ENCODE measurements at places on chromosomes 3 and 15.

- no peak for DNase-seq
These were observed 28.0 kb downstream of the ARHGAP31 start for GRCh38 chr3:119322021-119322834.

- no peak for DNase-seq
These were observed 817.6 kb upstream of the CFAP20DC start for GRCh38 chr3:59867185-59868002.

DNA sequence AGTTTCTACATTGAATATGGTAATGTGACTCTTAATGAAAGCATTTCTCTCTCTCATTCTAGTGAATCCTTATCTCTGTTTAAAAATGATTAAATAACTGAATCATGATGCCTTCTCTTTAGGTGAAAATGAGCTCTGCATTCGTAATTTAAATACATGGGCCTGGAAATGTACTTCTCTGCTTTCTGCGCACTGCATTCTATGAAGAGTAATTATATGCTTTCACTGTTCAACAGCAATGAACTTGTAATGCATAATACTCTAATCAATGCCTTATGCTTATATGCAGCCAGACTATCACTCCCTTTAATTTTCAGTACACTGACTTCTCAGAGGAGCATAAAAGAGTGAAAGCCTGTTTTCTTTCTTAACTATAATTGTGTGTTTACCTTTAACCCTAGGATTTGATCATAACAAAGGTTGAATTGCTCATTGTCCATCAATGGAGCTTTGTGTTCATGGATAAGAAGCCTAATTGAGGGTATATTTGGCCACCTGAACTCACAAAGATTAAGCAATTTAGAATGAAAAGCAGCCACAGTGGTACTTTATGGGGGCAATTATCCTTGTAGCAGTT is 330.8 kb upstream of the PDZRN3 start:
- no peak for DNase-seq

GRCh38 chr15:57496946-57497869 is 94.5 kb upstream of the MYZAP start:
- no peak for DNase-seq

DNA sequence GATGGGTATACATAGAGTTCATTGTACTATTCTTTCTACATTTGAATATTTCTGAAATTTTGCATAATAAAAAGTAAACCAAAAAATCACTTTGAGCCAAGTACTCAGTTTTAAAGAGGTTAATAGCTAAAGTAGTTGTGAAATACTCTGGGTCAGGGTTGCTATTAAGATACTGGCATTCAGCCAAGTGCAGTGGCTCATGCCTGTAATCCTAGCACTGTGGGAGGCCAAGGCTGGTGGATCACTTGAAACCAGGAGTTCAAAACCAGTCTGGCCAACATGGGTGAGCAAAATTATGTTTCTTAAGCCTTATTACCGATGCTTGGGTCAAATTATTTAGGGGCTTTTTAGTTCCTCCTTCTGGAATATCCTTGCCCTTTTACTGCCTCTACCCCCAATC is 122.0 kb upstream of the MELTF start:
- DNase-seq = no peak

DNA sequence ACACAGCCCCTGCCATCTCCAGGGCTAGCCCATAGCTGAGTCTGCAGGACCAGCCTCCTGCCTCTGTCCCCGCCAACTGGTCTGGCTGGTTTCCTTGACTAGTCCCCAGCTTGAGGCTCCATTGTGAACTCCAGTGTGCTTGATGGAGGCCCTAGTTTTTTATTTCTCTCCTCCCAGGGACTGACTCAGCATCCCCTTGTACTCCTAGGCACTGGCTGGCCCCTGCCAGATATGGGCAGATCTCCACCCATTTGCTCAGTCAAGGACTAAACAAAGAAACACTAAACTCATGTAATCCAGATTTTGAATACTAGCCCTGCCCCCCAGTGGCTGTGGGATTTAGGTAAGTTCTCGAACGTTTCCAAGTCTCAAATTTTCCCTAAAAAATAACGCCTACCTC is 415.4 kb upstream of the RORA start:
- DNase-seq = no peak

GRCh38 chr15:49589030-49589429 is 31.6 kb downstream of the FAM227B start:
- no peak for DNase-seq

GRCh38 chr3:140568842-140569520 is 108.9 kb upstream of the TRIM42 start:
- DNase-seq = no peak

- no peak for DNase-seq
These were observed 149.5 kb downstream of the ALDH1A2 start for GRCh38 chr15:57915827-57916531.

DNA sequence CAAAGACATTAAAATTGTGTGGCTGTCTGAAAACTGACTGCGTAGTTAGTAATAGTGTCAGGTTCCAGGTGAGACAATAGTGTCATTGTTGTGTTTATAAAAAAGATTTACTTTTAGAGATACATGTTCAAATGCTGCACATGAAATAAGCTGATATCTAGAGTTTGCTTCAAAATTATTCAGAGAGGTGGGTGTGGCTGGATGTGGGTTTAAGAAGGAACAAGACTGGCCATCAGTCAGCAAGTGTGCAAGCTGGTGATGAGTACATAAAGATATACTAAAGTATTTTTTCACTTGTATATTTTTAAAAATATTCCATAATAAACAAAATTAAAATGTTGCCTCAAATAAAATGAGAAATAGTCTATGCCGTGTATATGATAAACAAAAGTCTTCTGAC is 190.6 kb downstream of the ARRDC4 start:
- no peak for DNase-seq

DNA sequence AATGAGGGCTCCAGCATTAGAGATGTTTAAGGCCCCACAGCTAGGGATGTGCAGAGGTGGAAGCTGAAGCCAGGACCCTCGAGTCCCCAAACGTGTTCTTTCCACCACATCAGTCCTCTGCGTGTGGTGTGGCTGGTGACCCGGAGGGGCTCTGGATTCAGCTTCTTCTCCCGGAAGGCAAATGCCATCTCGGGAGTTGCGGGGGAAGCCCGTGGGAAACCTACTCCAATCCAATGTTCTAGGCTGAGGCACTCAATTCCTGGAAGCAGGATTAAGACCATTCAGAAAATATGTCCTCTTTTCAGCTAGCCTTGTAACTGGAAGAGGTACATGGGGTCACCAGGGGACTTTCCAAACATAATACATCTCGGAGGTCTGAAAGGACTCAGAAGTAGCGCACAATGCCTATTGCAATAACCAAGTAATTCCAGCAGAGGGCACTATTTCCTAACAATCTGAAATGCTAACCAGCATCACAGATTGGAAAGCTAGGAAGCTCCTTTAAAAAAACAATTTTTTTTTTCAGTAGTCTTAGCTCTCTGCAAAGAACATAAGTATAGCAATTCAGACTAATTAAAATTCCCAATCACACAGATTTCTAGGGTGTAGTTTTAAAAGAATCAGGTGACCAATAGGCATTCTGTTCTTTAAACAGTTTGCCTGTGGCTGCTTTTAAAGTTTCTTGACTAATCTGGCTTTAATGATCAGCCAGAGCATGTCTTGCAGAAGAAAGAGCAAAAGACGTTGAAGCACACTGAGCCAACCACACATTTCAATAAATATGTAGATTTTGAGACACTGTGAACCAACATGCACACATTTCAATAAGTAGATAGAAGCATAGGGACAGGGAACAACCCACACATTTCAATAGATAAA is 36.1 kb downstream of the BNC1 start:
- no peak for DNase-seq

DNA sequence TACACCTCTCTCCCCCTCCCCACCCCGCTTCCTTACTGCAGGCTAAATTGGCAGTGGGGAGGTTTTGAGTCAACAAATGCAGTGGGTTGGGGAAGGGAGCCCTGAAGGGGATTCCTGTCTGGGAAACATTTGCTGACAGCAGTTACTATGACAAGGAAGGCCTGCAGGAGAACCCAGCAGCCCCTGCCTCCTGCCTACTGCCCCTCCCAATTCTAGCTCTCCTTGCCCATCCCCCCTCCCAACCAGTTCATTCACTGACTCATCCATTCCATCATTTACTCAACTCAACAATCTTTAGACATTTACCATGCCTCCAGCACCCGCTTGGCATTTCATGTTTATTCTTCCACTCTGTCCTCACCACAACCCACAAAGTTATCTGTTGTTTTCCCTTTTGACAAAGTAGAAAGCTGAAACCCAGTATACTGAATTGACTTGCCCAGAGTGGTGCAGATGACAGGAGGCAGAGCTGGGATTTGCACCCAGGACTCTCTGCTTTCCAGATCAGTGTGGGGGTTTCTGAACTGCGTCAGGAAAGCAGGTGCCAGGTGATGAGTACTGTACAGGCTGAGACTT is 75.0 kb downstream of the MAGEF1 start:
- DNase-seq = no peak

DNA sequence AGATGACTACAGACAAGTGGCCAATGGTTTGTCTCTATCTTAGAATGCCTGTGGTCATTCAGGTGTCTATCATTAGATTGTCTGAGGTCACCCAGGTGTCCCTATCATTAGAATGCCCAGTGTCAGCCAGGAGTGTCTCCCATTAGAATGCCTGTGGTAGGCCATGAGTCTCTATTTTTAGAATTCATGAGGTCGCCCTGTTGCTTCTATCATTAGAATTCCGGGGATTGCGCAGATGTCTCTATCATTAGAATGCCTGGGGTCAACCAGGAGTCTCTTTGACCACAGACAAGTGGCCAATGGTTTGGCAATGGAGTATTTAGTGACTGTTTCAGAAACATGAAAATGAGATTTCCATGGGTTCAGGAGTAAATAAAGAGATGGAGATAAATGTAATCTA is 7.6 kb downstream of the RTP2 start:
- DNase-seq = no peak

Measured in stimulated activated CD8-positive, alpha-beta memory T cell treated with anti-CD3 and anti-CD28 coated beads, Interleukin-7, amount 100 ng/mL, for 24 hours (primary cell).